ENCODE measurements at places on chromosomes 11 and 22.

DNA sequence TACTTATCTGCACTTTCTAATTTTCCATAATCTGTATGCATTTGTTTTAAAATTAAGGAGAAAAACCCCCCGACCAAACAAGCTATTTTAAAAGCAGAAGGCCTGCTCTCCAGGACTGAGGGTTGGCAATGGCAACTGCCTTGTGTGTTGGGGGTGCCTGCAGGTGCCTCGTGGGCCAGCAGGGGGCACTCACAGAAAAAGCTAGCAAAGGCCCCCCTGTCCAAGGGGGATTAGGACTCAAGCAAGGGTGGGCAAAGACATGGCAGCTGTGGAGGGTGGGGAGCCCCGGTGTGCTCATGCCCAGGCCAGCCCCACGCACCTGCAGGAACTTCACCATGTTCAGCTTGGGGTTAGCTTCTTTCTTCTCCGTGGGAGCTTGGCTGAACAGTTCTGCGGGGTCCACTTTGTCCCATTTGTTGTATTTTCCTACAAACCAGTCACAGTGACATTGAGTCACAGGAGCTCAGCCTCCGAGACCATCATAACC, 10.3 kb downstream of the TOP3B start:
- DNase-seq, result peak; percentile 36

GRCh38 chr11:112408517-112408916, 147.9 kb upstream of the PLET1 start:
- DNase-seq, result no peak

- DNase-seq, result peak; percentile 82
These were observed 25.6 kb upstream of the TENM4 start for GRCh38 chr11:79466411-79466810.

GRCh38 chr11:57709802-57710367, 2.1 kb downstream of the MED19 start:
- DNase-seq, result no peak

DNA sequence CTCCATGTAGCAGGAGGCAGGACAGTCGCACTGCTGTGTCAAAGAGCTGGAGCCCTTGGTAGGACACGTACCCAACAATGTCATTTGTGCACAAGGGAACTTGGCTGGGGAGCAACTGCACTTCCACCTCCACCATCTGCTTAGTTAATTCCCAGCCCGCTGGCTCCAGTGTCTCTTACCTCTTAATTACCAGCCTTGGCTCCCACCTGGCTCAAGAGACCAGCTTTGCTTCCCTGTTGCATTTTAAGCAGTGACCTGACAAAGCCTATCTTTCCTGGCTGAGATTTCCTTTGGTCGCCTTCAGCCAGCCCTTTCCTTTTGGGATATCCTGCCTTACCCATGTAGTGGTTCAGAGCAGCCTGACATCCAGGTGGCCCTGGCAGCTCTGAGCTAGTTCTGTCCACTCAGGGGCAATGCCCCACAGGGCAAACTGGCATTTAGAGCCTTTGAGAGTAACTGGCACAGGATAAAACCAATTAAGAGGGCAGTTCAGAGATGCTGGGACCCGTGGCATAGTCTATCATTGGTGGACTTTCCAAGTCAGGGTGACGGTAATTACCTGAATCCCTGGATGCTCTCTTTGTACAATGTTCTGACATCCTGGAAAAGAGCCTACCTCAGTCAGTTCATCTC, 212.6 kb upstream of the SORL1-AS1 start:
- no peak for DNase-seq

GRCh38 chr11:2355000-2355644, 22.0 kb upstream of the CD81 start:
- DNase-seq, result no peak

DNA sequence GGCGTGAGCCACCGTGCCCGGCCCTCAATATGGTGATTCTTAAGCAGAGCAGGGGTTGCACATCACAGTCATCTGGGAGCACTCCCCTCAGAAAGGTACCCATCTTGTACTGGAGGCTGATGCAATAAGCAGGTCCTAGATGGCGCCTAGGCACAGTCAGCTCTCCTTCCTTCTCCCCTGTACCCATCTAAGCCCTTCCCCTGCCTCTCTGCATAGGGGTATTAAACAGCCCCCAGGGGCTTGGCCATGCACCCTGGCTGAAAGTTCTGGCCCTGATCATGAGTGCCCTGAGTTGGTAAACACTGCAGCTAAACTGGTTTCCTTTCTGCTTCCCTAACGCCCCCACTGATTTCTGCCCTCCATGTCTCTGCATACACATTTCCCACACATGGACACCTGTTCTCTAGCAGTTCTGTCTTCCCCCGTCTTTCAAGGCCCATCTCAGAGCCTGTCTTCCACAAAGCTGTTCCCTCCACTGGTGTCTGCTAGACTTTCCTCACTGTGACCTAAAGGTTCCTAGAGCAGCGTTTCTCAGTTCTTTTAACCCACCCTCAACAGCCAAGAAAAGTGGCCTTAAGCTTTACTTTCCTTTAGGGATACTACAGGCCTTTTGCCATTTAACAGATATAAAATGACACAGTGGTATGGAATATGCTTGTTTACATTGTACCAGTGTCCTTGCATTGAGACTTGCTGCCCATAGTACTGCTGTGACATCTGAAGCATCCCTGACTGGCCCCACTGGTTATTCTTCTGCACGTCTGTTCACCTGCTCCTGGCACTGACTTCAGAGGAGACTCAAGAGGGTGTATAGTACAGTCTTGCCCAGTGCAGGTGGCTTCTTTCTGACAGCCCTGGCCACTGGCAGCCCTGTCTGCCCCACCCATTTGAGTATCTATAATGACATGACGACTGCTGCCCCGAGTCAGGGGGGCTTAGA, 15.6 kb downstream of the UBE2L3 start:
- DNase-seq, result no peak

DNA sequence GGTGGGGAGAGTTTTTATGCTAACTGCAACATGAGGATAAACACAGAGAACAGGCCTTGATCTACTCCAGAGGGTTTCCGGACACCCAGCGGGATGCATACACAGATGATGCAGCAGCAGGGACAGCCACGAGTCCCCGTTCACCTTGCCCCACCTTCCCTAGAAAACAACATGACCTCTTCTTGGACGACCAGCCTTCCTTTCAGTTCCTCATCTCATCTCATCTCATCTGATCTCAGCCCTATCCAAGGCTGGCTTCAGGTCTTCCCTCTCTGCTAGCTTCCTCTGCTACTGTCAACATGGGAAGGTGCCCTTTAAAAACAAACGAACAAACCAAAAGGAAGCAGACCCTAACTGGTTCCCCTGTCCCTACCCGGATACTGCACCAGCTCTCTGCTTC, 1356.2 kb downstream of the TBC1D22A start:
- DNase-seq, result no peak

GRCh38 chr11:75388386-75389275, 10.7 kb upstream of the RPS3 start:
- peak; percentile 82 for DNase-seq

DNA sequence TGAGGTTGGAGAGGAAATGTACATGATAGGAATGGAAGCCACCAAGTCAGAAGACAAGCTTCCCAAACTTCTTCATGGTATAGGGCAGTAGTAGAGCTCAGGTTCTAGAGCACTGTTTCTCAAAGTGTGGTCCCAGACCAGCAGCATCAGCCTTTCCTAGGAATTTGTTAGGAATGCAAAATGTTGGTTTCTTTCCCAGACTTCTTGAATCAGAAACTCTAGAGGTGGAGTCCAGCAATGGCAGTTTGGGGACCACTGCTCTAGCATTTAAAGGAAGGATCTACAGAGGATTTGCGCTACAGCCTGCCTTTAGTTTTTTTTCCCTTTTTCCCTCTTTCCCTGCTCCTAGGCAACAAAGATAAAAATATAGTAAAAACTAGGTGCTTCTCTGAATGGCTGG, 17.0 kb upstream of the MMP12 start:
- DNase-seq, result peak; percentile 52

DNA sequence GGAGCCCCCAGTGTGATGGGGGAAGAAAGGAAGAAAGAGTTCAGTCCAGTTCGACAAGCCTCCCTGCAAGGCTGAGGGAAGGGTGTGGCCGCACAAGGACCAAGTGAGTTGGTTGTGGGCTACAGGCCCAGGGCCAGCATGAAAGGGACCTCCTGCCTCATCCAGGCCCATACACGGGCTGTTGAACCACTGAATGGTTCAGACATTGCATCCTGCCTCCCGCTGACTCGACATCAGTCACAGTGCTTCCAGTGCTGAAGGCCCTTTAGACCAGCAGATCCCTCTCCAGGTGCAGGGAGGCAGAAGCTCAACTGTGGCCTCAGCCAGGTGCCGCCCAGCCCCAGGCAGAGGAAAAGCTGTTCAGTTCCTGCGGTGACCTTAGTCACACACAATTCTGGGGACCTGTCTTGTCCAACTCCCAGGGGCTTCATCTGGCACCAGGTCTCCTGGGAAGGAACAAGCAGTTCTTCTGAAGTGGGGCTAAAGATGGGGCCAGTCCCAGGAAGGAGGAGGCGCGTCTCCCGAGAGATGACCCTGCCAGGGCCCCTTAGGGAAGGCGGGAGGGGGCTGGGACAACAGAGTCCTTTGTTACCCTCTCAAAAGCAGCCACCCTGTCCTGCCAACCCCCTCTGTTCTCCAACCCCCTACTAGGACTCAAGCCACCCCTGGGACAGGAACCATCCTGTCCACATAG, 6.6 kb downstream of the ARRB1 start:
- DNase-seq, result no peak
